Stimulated activated CD4-positive, alpha-beta T cell treated with anti-CD3 and anti-CD28 coated beads, Interleukin-1b, Interleukin-23, amount 100 ng/mL, for 1 hour (primary cell): ENCODE measurements at places on chromosomes 7 and 10.

DNA sequence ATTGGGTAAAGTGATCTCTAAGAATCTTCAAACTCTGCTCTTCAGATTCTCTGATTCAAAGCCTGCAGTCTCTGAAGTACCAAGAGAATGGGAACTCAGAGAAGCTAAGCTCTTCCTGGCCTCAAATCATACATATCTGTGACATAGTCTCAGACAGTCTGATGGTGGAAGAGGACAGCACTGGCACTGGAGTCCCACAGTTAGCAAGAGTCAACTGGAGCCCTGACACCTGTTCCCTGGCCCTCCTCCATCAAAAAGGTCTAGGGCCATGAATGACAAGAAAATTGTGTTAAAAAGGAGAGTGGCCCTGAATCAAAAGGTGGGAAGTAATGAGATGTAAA, 37.7 kb downstream of the PRSS2 start:
- no peak for DNase-seq

GRCh38 chr7:24018331-24018730, 265.7 kb upstream of the NPY start:
- DNase-seq = no peak

DNA sequence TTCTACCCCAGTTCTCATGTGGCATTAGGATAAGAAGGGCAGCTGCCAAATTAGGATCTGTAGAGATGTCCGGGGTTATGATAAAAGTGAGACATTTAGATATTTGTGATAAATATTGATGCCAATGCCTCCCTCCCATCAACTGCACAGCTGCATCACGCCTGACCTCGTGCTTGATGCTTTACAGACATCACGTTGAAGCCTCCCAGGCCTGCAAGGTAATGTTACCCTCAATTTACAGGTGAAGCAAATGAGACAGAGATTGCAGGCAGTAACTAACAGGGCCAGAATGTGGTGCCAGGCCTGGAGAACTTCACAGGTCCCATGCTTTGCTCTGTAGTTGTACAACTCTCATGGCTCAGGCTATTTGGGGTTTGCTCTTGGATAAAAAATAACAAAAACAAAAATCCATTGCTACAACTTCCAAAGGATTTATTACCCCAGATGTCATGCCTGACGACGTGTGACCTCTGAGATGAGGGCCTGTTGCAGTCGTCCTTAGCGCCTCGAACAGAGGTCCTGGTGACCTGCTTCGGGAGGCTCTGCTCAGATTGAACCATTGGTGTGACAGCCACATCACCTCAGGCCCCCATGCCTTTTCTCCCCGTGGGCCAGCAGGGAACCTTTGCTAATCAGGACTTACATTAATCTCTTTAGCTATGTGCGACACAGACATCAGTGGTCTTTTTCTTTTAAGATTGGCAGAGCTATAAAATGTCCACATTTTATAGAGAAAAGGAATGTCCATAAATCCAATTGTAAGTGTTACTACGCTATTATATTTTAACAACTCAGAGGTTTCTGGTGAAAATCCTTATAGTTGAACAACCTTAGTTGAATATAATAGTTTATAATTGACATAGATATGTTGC, 169.3 kb downstream of the ADAM12 start:
- no peak for DNase-seq

DNA sequence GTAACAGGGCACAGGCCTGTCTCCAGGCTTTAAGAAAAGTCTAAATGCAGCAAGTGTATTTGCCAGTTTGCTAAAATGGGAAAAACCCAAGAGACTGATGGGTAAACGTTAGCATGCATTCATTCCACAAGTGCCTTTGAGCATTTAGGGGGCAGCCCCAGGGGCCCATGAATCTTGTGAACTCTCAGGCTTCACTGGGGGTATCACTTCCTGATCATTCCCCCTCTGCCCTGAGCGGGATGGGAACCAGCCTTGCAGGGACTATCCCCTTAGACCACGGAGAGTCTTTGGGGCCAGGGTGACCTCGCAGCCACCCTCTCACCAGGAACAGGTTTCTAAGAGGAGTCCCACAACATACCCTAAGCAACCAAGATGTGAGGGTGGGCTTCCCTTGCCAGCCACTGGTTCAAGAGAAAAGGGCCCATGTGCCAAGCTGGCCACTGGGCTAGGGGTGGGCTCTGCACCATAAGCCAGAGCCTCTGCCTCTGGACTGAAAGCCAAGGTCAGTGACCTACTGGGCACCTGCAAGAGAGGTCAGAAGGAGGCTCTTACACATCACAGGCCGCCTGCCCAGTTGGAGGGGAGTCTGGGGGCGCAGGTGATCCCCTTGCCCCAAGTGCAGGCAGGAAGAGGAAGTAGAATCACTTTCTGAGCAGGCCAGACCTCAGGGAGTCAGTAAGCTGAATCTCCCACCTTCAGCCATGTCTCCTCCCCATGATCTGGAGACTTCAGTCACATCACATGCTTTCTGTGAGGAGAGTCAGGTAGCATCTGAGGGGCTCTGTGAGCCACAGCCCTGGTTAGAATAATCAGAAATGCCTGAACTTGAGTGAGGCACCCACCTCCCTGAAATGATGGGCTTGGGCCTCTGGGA, 75.0 kb downstream of the C10orf105 start:
- no peak for DNase-seq

- no peak for DNase-seq
Measured at GRCh38 chr7:144842377-144842851, 6.6 kb upstream of the TPK1 start.

DNA sequence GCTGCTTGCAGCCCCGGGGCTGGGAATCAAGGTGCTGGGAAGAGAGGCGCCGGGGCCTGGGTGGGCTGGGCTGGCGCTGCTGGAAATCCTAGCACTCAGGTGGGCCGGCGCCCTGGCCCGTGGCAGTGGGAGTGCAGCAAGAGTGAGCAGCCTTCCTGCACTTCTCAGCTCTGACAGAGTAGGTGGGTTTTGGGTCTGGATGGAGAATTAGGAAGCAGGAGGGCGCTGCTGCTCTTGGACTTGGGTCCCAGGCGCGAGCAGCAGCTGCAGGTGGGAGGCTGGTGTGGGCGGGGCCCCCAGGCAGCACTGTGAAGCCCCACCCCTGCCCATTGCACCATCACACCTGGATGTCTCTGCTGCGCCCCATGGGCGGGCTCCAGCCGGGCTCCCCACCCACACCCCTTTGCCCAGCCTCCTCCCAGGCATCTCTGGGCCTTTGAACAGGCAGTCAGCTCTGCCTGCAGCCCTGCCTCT, 6.0 kb downstream of the BRI3 start:
- DNase-seq = no peak

DNA sequence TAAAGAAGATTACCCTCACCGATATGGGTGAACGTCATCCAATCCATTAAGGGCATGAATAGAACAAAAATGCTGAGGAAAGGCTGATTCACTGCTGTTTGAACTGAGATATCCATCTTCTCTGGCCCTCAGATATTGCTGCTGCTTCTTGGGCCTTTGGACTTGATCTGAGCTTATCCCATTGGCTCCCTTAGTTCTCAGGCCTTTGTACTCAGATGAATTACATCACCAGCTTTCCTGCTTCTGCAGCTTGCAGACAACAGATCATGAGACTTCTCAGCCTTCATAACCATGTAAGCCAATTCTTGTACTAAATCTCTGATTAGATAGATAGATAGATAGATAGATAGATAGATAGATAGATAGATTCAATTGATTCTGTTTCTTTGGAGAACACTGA, 40.2 kb downstream of the CYCS start:
- DNase-seq = no peak

DNA sequence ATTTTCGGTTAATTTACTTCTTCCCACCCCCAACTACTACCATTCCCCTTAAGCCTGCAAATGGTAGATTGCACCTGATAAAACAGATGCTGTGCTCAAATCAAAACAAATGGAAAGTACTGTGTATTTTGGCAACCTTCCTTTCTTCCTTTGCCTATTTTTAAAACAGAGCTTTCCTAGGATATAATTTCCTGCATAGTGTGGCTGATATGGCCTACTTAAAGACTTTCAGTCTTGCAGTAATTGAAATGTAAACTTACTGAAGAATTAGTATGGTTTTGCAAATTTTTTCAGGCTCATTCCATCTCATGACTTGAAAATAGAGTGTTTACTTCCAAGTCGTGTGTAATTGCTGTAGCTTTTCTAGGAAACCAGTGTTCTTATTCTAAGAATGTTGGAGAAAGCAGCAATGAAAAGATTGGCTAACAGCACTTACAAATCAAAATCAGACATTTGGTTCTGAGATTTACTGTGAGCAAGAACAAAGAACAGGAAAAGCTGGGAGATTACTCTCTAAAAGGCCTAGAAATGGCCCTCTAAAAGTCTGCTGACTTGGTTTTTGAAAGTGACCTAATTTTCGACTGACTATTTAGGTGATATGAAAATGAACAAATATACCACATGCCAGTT, 52.0 kb downstream of the REEP3 start:
- no peak for DNase-seq

- no peak for DNase-seq
Measured at GRCh38 chr7:83159731-83160130, 3.0 kb downstream of the PCLO start.

DNA sequence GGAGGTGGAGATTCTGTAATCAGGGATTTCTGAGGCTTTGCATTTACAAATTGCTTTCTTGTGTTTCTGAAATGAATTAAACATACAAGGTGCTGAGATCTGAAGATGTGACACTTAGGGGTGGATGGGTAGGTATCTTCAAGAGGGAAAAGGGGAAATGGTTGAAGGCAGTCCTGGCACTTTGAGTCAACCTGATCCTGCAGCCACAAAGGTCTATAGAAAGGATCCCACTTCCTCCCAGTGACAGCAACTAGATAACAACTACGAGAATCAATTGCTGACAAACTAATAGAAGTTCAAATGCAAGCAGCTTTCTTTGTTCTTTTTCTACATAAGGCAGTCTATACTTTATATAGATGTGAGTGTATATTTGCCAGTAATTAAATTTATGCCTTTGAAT, 553.3 kb downstream of the MDFIC start:
- no peak for DNase-seq

DNA sequence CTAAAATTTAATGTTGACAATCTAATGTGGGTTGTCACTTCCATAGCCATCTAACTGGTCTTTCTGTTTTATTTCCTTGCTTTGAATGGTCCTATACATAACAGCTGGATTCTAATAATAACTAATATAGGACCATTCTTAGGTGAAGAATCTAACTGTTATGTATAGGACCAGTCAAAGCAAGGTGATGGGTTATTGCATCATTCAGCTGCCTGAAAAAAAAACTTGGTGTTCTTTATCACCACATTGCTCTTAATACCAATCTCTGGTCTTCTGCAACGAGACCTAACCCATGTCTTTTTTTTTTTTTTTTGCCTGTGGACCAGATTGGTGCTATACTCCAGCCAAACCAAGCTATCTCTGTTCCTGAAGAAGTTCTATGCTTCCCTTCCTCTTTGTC, 45.7 kb upstream of the SLC39A12 start:
- no peak for DNase-seq

DNA sequence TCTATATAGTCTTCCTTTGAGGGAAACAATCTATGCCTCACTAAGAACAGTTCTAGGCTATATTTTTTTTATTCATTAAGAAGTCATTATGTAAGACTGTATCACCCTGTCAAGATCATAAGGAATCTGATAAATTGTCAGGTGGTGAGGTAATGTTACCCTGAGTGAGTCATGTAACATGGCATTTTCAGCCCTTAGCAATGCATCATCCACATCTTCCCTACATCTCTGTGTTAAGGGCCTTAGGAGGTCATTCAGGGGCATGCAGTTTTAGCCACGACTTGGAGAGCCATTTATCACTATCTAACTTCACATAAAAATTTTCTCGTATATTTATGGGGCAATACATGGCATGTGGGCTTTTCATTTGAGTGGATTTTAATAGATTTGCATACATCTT, 924.5 kb upstream of the MBL2 start:
- no peak for DNase-seq

- DNase-seq = no peak
Measured at GRCh38 chr7:44162785-44163395, 21.8 kb upstream of the MYL7 start.

GRCh38 chr7:158582089-158582456, 5.5 kb downstream of the PTPRN2 start:
- no peak for DNase-seq

GRCh38 chr7:107788662-107789061, 14.4 kb downstream of the SLC26A3 start:
- no peak for DNase-seq

GRCh38 chr7:105707967-105708762, 126.9 kb upstream of the EFCAB10 start:
- no peak for DNase-seq

DNA sequence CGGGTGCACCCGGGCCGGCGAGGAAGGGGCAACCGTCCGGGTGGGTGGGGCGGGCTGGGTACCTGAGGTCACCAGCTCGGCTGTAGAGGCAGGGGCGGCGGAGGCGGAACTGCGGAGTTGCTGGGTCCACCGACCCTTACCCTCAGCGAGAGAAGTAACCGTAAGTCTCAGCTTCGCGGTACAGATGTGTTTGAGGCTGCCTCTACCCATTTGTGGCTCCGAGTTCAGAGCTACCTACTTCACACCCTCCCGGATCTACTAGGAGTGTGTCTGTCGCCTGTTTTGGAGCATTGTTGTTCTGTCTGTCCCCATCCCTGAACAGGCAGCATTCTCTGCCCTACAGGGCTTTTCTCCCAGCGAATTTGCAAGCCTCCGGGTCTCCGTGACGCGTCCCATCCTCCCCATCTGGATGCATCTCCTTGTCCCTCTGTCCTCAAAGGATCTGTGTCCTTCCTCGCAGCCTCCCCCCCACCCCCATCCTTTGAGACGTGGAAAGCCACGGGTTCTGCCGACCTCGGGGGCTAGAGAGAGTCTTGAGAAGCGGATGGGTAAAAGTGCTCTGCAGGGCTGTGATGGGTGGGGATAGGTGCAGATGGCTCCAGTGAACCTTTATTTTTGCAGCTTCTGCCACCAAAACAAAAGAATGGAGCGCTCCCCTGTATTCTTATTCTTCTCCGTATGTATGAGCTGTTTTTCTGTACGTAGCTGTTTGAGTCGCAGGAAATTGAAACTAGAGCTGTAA, 757 bp downstream of the ANKIB1 start:
- no peak for DNase-seq

- DNase-seq = no peak
Measured at GRCh38 chr10:101221549-101221948, 7.7 kb downstream of the LBX1 start.

- no peak for DNase-seq
Measured at GRCh38 chr10:60973086-60973485, 29.1 kb upstream of the RHOBTB1 start.

GRCh38 chr7:121931149-121931902, 58.4 kb downstream of the PTPRZ1 start:
- DNase-seq = no peak

GRCh38 chr10:95896071-95896850, 11.5 kb upstream of the CC2D2B start:
- no peak for DNase-seq

GRCh38 chr10:120421250-120421649, 35.8 kb upstream of the PLPP4 start:
- DNase-seq = no peak
